ENCODE measurements at places on chromosomes 5 and 9. TPM values are rescaled to one million over a fixed set of nuclear protein-coding genes. Genes with fewer than 3 reads are reported as not detected.

GRCh38 chr9:13719981-13720676 lies 440.6 kb upstream of the MPDZ start:
- DNase-seq: no peak

Gene CCDC171
- 2.5 TPM for total RNA-seq

Gene CNTLN
- total RNA-seq: 3.1 TPM

Gene ANKRD18B
- total RNA-seq: 2.0 TPM

Gene OR13C9
- total RNA-seq: not detected

Gene FBP1
- 0.92 TPM for total RNA-seq

Measured in cardiac septum (tissue), 1 donor.